ENCODE measurements at places on chromosomes 12 and 14.

- no peak for DNase-seq
Observed at GRCh38 chr14:81209167-81209836, 11.5 kb downstream of the GTF2A1 start.

- no peak for DNase-seq
Observed at GRCh38 chr12:28552251-28552970, 362.2 kb downstream of the CCDC91 start.

DNA sequence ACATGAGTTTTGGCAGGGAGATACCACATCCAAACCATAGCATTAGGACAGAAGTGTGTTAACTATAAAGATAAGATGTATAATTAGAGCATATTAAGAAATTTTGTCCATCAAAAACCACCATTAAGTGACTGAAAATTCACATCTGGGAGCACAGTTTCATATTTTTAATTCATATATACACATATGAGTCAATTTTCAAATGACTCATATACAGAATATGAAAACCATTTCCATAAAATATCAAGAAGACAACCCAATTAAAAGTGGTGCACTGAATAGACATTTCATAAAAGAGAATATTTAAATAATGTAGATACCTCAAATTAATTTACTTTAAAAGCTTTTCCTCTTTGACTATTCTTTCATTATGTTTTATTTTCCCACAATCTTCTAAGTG is 25.3 kb downstream of the MUCL1 start:
- DNase-seq, result no peak

GRCh38 chr14:89858089-89858488 is 96.4 kb downstream of the EFCAB11 start:
- no peak for DNase-seq
